ENCODE measurements at places on chromosomes 7 and 10. TPM values are rescaled to one million over a fixed set of nuclear protein-coding genes. Genes with fewer than 3 reads are reported as not detected.

PHYHIPL gene
- total RNA-seq: 0.11 TPM

NEUROD6 gene
- total RNA-seq: not detected

RADIL gene
- 9.3 TPM for total RNA-seq

GRCh38 chr10:36469585-36469984, 655.8 kb upstream of the ANKRD30A start:
- no peaks in the 10 kb centered on the region for H3K4me1 ChIP-seq
- no peak overlapping the region for H3K27ac ChIP-seq
- H3K27me3 ChIP-seq: no peaks in the 10 kb centered on the region
- H3K36me3 ChIP-seq: no peaks in the 10 kb centered on the region
- no peak for DNase-seq

- H3K4me3 ChIP-seq: no peak overlapping the region
- H3K36me3 ChIP-seq: no peaks in the 10 kb centered on the region
- DNase-seq: no peak
- no peaks in the 10 kb centered on the region for H3K27me3 ChIP-seq
Observed at GRCh38 chr10:104144931-104145330, 23.0 kb downstream of the SFR1 start.

DNA sequence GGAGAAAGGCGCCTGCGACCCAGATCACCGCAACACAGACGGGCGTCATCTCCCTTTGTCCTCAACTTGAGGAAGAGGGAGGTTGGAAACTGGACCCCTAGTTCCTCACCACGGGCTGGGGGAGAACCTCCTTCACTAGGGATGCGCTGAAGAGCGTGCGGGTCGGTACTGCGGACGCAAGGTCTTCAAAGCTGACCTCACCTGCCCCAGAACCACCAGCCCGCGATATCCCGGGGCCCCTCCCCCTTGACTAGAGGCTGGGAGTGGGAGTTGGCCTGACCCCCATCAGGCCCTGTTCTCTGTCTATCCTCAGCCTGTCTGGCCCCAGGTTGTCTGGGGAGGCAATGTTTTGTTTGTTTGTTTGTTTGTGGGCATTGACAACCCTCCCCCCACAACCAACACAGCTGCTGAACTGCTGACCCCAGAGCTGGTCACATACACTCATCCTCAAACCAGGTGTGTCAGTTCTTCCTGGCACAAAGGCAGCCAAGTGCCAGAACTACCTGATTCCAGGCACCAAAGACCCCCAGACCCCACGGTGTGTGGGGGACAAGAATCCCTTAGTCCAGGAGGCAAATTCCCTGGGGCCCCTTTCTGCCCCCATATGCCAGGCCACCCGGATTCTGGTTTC, 2.9 kb downstream of the NPM3 start:
- H3K4me1 ChIP-seq: peaks cover 22% of the 10 kb centered on the region
- no peak overlapping the region for H3K27ac ChIP-seq
- H3K4me3 ChIP-seq: no peak overlapping the region

Measured in lung (tissue), 17 donors.